ENCODE measurements at places on chromosomes 16 and 17. TPM values are rescaled to one million over a fixed set of nuclear protein-coding genes. Genes with fewer than 3 reads are reported as not detected.

GRCh38 chr17:3556916-3557767 lies 470 bp downstream of the TRPV3 start:
- DNase-seq, result no peak

- DNase-seq, result no peak
Measured at GRCh38 chr16:66304151-66304550, 62.3 kb upstream of the CDH5 start.

GRCh38 chr16:8720080-8720966 lies 45.9 kb downstream of the ABAT start:
- peak; percentile 64 for DNase-seq

CRYBA1 gene
- not detected for polyA plus RNA-seq

TOM1L2 gene
- 36.3 TPM for polyA plus RNA-seq

NACA2 gene
- 1.0 TPM for polyA plus RNA-seq

Data from forelimb muscle (tissue), 1 donor.